ENCODE measurements at places on chromosomes 2 and 18.
A peak's percentile ranks its signal among the peaks of the same experiment; 100 is the strongest.

DNA sequence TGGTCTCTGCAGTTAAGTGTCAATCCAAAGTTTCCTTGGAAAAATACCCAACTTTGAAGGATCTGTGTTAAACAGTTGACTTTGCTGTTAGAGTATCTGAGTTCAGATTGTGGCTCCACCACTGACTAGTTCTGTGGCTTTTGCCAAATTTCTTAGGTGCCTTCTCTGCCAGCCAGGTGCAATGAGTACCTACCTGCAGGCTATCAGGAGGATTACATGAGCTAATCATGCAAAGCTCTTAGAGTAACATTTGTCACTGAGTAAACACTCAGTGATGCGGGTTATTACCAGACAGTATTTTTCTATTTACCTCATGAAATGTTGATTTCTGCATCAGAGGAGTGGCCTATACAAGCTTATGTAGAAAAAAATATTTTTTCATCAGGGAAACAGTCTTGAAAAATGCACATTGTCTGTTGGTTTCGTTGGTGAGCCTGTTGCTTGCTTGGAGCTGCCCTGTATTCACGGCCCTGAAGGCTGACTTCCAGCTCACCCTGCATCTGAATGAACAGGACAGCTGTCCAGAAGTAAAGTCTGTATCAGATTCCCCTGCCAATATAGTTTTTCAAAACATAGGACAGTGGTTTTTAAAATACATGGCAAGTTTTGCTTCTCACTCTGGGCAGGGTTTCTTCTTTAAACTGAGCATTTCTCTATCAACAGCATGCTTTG is 235.1 kb downstream of the CDCA7 start:
- H3K27me3 ChIP-seq = peaks cover 8% of the 10 kb centered on the region
- DNase-seq = no peak
- H3K27ac ChIP-seq = no peak overlapping the region
- peaks cover 3% of the 10 kb centered on the region for H3K36me3 ChIP-seq

DNA sequence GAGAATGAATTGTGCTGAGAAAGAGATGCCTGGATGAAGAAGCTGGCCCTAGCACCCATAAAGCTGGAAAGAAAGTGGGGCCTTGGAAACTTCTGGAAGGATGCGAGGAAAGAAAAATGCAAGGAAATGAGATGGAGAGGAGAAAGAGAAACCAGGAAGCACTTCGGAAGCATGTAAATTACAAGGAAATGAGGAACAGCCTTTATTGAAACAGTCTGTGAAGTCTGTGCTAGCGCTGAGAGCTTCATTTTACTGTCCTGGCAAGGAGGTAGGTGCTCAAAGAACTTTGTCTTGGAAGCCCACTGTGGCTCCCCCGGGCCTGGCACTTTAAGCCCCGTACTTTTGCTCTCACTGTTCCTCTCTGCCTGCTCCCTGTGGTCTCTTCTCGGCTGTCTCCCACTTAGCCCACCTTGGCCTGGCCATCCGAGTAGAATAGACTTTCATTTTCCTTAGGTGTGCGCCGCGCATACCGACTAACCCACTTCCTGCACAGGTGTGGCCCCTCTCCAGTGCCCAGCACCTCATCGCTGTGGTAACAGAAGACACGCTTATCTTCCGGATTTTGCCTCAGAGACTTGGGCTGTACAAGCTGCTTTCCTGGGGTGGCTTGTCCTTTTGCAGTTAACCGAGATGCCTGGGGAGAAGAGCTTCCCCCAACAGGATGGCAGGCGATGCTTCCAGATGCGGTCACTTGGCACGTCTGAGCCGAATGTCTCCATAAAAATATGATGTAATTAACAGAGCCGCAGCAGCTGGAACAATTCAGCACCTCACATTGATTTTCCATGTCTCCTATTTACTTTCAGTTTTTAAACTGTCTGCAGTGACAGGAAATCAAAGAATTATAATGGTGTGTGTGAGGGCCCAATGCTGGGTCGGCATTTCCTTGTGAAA is 199.6 kb downstream of the HRH4 start:
- H3K4me3 ChIP-seq = peak overlapping the region; percentile 70
- peaks cover 11% of the 10 kb centered on the region for H3K4me1 ChIP-seq
- H3K27me3 ChIP-seq = peaks cover 7% of the 10 kb centered on the region
- no peak overlapping the region for H3K27ac ChIP-seq
- peak; percentile 11 for DNase-seq

GRCh38 chr2:53969285-53969967 is 1.4 kb downstream of the PSME4 start:
- H3K4me3 ChIP-seq = peak overlapping the region; percentile 95
- H3K27me3 ChIP-seq = no peaks in the 10 kb centered on the region
- peaks cover 20% of the 10 kb centered on the region for H3K36me3 ChIP-seq
- no peak for DNase-seq
- peaks cover 44% of the 10 kb centered on the region for H3K4me1 ChIP-seq
- H3K27ac ChIP-seq = peak overlapping the region; percentile 96

- no peak overlapping the region for H3K27ac ChIP-seq
- H3K27me3 ChIP-seq = peaks cover 36% of the 10 kb centered on the region
- peaks cover 32% of the 10 kb centered on the region for H3K4me1 ChIP-seq
- H3K4me3 ChIP-seq = peak overlapping the region; percentile 80
Measured at GRCh38 chr2:169365029-169365480, 2.7 kb upstream of the LRP2 start.

GRCh38 chr2:115427436-115427835 is 985.0 kb downstream of the DPP10 start:
- no peaks in the 10 kb centered on the region for H3K27me3 ChIP-seq
- no peaks in the 10 kb centered on the region for H3K36me3 ChIP-seq
- DNase-seq = no peak
- no peaks in the 10 kb centered on the region for H3K4me1 ChIP-seq
- H3K4me3 ChIP-seq = no peak overlapping the region

- no peaks in the 10 kb centered on the region for H3K36me3 ChIP-seq
- no peak overlapping the region for H3K27ac ChIP-seq
- no peak for DNase-seq
- peaks cover 7% of the 10 kb centered on the region for H3K27me3 ChIP-seq
- H3K4me1 ChIP-seq = no peaks in the 10 kb centered on the region
- H3K4me3 ChIP-seq = no peak overlapping the region
Measured at GRCh38 chr2:120984452-120985173, 248.9 kb downstream of the GLI2 start.

Measured in memory B cell (primary cell).